ENCODE measurements at places on chromosomes 7 and 10.

GRCh38 chr10:84469470-84469869, 141.1 kb downstream of the CCSER2 start:
- DNase-seq = no peak

GRCh38 chr7:106870983-106871410, 5.9 kb downstream of the PIK3CG start:
- DNase-seq = peak; percentile 45

GRCh38 chr10:4647109-4647785, 178.8 kb upstream of the AKR1E2 start:
- DNase-seq = no peak

DNA sequence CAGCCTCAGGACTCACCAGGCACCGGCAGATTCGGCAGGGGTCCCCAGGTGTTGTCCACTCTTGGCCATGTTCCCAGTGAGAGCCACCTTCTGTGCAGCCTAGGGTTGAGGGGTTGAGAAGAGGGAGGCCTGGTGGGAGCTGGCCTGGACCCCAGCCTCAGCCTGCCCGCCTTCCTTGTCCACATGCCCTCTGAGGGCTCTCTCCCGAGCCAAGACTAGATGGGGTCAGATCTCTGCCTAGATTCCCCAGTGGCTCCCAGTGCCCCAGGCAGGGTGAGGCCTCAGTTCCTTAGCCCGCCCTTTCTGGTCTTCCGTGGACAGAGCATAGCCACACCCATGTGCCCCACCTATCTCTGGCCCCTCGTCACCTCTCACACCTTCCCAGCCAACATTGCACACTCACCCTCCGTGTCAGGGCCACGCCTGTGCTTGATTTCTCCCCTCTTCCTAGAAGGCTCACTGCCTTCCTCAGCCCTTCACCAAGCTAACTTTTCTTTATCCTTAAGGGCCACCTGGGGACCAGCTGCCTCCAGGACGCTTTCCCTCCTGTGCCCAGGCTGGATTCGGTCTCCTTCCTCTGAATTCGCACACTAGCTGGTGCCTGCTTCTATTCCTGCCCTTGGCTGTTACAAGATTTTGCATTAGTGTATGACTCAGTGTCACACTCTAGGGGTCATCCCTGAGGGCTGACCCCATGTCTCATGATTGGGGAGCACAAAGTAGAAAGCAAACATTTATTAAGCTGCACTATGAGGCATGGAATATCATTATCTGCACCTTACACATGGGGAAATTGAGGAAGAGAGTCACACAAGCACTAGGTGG, 7.5 kb downstream of the KCP start:
- no peak for DNase-seq

- DNase-seq = no peak
Measured at GRCh38 chr10:31401287-31401686, 82.3 kb downstream of the ZEB1 start.

DNA sequence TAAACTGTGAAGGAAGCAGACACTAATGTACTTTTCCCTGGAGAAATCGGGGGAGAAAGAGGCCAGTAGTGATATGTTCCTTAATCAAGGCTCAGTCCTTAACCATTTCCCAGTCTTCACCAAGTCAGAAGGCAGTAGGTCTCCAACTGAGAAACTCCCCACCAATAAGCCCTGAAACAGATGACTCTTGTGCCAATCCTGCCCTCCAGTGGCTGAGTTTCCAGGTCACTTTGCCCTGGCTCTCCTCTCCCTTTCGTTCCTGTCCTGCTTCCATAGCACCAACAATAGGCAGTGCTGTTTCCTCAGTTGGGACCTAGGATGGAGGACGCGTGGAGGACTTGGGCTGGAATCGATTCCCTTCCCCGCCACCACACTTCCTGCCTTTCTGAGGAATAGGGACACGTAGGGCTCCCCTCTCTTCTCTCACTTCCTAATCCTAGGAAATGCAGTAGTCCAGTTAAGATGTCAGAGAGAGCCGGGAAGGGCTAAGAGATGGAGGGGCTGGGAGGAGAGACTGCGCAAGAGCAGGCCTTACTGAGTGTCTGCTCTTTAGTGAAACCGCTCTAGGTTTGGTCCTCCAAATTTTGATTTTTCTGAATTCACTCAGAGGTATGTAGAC, 23.4 kb downstream of the ATOH7 start:
- peak; percentile 30 for DNase-seq

DNA sequence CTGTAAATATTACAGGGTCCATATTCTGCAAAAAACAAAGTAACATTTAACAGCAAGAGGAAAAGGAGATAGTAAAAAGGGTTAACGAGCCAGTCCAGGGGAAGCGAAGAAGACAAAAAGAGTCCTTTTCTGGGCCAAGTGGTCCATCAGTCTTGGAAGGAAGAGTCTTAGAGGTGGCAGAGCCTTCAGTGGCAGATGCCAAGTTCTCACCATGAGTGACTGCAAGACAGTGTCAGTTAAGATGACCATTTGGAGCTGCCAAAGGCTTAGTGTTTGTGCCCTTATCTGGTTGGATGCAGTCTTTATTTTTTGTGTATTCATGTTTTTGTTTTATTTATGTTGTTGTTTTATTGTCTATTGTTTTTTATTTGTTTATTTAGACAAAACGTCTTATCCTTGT, 125.7 kb upstream of the LANCL2 start:
- DNase-seq = no peak

GRCh38 chr7:24025765-24026164, 258.2 kb upstream of the NPY start:
- DNase-seq = no peak

GRCh38 chr7:17680026-17680425, 260.3 kb downstream of the SNX13 start:
- no peak for DNase-seq

- DNase-seq = no peak
Measured at GRCh38 chr7:4048336-4048735, 633.8 kb upstream of the FOXK1 start.

Data from GM18507 (cell line).